NCI-H2029 (cell line): ENCODE measurements at places on chromosomes 16 and 17.

- DNase-seq, result no peak
Measured at GRCh38 chr17:61517843-61518606, 65.8 kb downstream of the TBX4 start.

DNA sequence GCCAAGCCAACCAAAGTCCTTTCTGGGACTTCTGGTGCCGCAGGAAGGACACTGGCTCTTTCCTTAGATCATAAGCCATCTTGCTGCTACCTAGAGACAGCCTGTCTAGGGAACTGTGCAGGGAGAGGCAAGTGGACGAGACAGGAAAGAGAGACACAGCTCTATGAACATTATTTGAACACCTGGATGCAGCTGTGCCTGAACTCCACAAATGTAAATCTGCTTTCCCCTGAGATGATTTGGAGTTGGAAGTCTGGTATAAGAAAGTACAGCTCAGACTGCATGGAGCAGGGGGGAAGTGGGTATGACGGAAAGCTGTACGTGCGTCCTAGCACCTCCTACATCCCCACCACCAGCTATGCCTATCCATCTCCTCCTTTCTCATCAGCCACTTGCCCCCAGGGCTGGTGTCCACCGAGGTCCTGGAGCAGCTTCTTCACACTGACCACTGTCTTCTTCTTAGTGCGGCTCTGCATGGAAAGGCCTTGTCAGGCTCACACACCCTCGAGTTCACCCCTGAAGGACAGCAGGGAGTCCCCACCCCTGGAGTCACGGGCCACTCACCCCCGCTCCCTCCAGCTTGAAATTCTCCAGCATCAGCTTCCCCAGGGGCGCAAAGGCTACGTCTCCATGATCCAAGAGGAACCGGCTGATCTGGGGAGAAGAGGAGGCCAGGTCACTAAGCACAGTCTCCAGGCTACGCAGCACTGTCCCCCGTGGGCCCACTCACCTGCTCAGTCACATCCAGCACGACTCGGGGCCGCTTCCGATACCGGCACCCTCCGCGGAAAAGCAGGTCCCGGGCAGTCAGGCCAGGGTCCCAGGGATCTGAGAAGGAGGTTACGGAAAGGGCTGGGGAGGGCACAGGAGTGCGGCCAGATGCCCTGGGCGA lies 3.9 kb downstream of the TAF1C start:
- DNase-seq, result no peak

DNA sequence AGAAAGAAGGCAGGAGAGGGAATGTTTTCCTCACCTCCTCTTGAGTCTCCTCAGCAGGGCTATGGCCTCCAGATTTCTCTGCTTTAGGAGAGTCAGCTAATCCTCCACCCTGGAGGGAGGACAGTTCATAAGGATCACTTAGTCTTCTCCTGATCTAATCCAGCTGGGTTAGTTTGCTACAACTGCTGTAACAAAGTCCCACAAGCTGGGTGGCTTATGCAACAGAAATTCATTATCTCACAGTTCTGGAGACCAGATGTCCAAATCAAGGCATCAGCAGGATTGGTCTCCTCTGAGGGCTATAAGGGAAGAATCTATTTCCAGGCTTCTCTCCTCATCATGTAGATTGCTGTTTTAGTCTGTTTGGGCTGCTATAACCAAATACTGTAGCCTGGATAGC lies 40.6 kb upstream of the XYLT1 start:
- DNase-seq, result no peak

DNA sequence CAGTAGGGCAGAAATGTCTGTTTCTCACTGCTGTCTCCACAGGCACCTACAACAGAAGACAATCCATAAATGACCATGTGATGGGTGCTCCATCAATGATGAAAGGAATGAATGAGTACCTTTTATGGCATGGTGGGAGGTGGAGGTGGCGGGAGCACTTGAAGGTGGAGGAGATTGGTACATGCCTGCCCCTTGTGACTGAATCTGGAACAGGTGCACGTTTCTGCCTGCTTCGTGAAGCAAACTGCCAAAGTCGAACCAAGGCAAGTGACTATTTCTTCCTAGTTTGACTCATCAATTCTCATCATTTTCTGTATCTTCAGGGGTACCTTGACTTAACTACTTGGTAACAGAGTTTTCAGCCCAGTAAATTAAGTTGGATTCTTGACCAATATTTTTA lies 25.4 kb downstream of the CDRT15 start:
- DNase-seq, result no peak

DNA sequence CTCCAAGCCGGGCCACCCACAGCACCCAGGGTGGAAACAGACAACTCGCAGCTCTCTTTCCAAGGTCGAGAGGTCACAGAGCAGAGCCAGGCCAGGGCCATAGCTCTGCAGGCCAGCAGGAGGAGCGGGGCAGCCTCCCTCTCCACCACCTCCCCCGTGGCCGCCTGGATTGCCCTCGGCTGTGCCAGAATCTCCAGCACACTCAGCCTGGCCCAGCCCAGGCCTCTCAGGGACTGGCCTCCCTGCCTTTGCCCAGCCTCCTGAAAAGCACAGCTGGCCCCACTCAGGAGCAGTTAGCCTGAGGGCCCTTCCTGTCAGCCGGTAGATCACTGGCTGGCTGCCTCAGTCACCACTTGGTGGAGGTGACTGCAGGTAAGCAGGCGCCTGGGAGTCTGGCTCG lies 85.8 kb upstream of the SEC14L1 start:
- DNase-seq, result peak; percentile 76

DNA sequence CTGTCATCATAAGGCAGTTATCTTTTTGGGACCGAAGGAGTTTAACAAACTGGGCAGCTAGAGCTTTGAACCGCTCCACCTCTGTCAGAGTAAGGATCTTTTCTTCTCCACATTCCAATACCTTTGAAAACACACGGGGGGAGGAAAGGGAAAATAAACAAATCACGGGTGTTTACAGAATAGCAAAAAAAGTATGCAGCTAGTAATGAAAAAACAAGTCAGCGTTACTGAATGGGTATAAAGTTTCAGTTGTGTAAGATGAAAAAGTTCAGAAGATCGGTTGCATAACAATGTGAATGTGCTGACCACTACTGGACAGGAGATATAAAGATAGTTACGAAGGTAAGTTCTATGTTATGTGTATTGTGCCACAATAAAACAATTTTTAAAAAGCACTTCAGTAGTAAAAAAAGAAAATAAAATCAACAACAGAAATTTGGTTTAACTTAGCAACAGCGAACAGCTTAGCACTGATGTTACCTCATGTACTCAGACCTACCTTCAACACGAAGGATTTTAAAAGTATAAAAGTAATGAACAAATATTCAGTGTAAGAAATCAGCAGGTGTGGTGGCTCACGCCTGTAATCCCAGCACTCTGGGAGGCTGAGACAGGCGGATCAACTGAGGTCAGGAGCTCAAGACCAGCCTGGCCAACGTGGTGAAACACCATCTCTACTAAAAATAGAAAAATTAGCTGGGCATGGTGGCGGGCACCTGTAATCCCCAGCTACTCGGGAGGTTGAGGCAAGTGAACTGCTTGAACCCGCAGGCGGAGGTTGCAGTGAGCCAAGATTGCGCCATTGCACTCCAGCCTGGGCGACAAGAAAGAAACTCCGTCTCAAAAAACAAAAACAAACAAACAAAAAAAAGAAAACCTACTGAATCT lies 34.3 kb downstream of the MARF1 start:
- no peak for DNase-seq

GRCh38 chr16:72938795-72939164 lies 109.1 kb downstream of the ZFHX3 start:
- no peak for DNase-seq

DNA sequence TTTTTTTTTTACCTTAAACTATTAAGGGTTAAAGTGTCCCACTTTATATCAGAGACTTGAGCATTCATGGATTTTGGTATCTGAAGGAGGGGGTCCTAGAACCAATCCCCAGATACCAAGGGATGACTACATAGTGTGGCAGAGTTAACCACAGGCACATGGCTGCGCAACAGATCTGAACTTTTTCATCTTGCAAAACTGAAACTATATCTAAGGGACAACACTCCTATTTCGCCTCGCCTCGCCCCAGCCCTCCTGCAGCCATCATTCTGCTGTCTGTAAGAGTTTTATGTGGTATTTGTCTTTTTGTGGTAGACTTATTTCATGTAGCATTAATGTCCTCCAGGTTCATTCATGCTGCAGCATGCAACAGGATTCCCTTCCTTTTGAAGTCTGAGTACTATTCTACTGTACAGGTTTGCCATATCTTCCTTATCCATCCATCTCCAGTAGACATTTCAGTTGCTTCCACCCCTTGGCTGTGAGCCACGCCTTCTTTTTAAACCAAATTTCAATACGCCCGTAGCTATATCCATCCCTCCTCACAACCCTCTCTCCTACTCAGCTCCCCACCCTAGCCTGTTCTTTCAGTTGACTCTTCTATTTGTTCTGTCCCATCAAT lies 53.2 kb downstream of the AMFR start:
- no peak for DNase-seq

DNA sequence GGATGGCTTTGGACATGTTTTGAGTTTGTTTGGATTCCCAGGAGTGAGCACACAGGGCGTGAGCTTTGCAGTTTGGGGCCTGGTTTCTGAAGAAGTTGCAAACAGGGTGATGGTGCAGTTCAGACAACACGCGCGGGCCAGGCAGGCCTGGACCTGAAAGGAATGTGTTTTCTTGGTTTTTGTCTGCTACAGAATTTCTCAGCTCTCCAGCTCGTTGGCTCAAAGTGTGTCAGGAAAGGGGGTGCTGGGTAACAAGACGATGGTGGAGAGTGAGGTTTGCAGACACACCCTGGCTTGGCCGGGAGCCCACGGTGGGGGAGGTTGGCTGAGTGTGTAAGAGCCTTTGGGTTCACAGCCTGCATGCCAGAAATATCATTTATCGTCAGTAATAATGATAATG lies 82.3 kb downstream of the CMIP start:
- DNase-seq, result no peak

DNA sequence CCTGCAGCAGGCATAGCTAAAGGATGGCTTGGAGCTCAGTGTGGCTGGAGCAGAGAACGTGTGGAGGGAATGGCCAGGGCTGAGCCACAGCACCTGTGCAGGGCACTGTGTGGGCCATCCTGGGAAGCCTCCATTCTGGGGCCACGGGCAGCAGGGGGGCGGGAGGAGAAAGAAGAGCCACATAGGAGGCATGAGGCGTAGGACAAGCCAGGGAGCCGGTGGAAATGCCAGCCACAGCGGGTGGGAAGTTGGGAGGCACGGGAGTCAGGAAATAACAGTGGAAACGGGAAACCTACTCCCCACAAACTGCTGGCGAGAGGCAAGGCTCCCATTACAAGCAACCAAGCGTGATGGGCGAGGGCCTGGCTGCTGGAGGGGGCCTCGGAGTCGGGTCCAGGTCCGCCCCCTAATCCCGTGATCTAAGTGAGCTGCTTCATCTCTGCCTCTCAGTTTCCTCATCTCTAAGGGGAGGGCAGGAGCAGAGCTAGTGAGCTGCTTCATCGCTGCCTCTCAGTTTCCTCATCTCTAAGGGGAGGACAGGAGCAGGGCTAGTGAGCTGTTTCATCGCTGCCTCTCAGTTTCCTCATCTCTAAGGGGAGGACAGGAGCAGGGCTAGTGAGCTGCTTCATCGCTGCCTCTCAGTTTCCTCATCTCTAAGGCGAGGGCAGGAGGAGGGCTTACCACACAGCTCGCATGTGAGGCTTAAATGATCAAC lies 104.9 kb downstream of the ADCY9 start:
- no peak for DNase-seq

GRCh38 chr16:57838161-57838560 lies 35.9 kb upstream of the KIFC3 start:
- no peak for DNase-seq

DNA sequence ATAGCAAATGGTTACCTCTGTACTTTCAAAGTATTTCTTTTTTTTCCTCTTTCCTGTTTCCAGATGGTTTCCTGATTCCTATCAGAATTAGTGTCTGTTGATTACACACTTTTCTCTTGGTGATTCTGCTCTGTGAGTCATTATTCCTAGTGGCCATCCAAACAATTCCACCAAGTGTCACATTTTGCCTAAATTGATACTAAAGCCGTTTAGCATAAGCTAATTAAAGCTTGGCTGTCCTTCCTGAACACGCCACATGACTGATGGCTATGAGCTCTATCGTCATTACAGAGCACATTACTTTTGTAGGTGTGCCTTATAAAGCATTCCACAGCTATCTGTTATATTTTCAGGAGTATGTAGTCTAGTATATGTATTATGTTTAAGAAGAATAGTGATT lies 671.2 kb downstream of the CDH8 start:
- no peak for DNase-seq

GRCh38 chr16:56985962-56986360 lies 3.4 kb upstream of the NLRC5 start:
- no peak for DNase-seq

GRCh38 chr17:17186051-17186450 lies 20.1 kb downstream of the PLD6 start:
- DNase-seq, result no peak

DNA sequence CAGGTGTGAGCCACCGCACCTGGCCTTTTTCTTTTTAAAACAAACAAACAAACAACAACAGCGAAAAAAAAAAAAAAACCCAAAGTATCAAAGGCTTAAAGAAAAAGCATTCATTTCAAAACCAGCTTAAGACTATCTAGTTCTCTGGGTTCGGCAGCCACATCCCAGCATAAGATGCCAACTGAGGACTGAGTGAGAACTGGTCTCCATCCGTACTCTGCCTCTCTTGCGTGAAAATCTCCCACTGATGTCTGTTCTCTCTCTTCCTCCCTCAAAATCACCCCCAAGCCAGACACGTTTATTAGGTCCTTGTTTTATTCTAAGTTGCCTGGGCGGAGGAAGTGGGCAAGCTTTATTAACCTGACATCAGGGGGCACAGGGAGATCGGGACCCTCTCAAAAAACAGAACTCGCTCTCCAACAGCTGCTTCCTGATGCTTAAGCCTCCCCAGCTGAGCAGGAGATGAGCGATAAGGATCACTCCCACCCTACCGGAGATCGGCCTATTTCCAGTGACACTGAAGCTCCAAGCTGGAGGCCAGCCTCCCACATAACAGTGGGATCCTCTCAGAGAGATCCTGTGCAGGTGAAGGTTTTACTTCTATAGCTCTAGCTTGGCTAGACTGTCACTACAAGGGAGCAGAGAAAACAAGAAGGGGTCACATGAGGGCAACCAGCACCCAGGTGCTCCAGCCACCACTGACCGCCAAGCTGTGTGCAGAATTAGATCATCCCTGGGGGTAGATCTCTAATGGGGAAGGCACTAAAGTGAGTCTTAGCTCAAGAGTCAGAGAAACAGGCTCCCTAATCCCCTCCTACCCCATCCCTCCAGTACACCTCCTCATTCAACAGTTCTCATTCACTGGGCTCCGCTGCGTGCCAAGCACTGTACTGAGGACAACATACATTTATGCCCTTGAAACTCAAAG lies 13.6 kb downstream of the CDC42EP4 start:
- DNase-seq, result no peak

DNA sequence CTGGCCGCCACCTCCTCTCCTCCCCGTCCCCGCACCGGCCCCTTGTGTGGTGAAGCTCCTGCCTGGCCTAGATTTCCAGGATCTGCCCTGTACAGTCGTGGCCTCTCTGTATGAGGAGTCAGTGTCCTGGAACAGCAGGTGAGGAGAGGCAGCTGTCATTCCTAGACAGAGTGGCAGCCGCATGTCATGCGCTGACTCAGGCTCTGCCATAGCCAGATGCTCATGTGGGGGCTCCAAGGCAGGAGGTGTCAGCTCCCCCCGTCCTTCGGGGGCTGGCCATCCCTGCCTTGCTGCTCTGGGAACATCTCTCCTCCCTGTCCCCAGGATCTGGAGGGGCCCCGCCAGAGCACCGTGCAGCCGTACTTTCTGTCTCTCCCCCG lies 60.4 kb downstream of the BAIAP2 start:
- DNase-seq, result no peak

GRCh38 chr16:74709441-74709877 lies 8.8 kb upstream of the MLKL start:
- DNase-seq, result no peak
